ENCODE measurements at places on chromosomes 11 and 22.

GRCh38 chr22:49847751-49848689 is 5.6 kb upstream of the ZBED4 start:
- no peak for DNase-seq

GRCh38 chr22:31199187-31199586 is 12.9 kb upstream of the LIMK2 start:
- DNase-seq: no peak

DNA sequence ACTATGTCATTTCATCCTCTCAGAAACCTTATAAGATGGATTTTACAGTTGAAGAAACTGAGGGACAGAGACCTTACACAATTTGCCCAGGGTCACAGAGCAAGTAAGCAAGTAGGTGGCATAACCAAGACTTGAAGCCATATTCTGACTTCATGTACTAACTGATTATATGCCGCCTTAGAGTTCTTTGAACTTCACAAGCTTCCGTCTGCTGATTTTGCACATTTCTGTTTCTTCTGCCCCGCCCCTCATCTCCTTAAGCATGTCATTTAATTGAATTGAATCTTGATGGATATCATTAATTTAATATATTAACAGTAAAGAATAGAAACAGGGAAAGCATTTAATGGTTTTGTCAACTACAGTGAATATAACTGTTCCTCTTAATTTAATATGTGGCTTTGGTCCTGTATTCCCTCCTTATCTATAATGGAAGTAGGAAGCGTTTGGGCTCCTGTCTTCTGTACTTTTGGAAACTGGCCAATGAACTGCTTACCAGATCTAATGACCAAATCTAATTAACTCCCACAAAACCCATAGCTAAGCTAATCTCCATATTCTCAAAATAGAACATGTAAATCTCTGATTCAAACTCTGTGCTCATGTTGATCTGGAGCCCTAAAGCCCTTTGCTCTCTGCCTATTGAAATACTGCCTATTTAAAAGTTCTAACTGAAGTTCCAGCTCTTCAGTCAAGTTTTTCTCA is 30.4 kb downstream of the SIK2 start:
- no peak for DNase-seq

DNA sequence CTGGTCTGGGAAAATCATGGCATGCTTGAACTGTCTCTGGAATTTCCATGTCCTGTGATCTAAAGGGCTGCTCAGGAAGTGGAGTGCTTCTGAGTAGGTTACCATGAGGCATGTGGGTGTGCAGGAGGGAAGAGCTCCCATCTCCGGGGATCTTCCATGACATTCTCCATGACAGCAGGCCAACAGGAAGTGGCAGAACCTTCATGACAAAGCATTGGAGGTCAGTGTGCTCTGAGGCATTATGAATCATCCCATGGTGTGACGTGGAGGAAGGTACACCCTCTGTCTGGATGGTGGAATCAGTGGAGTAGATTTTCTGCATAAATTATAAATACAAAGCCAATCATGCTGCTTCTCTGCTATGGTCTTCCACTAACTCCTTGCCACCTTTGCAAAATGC is 139.6 kb upstream of the E2F8 start:
- DNase-seq: no peak

DNA sequence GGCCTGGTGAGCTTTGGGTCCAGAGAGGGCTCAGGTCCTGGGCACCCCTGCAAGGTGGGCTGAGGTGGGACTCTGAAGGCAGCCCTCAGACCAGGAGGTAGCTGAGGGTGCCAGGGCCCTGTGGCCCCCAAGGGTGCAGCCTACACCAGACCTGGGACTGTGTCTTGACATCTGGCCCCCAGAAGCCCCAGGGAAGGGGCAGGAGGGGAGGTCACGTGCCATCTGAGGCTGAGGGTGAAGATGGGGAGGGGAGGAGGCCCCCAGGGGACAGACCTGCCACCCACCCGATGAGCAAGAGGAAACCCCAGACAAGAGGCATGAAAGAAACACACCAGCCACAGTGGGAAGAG is 520.2 kb downstream of the BRD1 start:
- no peak for DNase-seq

- DNase-seq: no peak
Observed at GRCh38 chr11:15104166-15104565, 10.6 kb upstream of the INSC start.

DNA sequence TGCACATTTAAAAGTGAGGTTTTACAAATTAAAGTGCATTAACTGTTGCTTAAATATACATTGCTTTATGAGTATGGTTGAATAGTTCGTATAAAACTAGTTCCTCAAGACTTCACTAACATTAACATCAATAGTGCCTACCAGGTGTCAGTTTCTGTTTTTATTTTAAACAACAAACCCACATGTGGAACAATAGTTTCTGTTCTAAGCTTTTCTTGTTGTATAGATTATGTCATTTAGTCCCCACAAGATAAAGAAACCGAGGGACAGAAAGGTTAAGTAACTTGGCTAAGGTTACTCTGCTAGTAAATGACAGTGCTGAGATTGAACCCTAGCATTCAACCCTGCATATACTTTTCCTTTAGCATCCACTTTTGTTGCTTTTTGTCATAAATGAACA is 41.4 kb upstream of the ST14 start:
- no peak for DNase-seq

Data from NCI-H774 (cell line).